ENCODE measurements at places on chromosomes 6 and 20.

DNA sequence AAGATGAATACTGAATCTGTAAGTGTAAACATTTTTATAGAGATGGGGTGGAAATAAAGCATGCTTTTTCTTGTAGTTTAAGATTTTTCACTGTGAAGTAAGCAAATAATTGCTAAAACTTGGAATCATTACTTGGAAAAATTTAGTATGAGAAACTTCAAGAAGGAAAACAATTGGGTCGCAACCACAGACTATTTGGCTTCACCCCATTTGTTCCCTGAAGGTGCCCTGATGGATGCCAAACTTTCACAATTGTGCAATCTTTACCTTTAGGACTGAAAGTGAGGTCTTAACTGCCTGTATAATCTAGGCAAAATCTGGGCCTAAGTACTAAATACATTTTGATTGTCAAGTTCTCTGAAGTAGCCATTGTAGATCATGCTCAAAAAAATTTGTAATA is 330.1 kb downstream of the HDGFL1 start:
- DNase-seq = no peak

- DNase-seq = no peak
Measured at GRCh38 chr6:3516092-3516491, 59.2 kb upstream of the SLC22A23 start.

DNA sequence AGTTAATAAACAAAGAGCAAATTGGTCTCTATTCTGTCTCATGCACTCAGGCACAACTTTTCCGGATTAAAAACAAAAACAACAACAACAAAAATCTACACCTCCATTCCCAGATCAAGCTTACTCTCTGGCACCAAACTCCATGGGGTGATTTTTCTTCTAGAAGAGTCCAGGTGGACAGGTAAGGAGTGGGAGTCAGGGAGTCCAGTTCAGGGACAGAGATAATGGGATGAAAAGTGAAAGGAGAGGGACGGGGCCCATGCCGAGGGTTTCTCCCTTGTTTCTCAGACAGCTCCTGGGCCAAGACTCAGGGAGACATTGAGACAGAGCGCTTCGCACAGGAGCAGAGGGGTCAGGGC is 437 bp upstream of the HLA-A start:
- no peak for DNase-seq

DNA sequence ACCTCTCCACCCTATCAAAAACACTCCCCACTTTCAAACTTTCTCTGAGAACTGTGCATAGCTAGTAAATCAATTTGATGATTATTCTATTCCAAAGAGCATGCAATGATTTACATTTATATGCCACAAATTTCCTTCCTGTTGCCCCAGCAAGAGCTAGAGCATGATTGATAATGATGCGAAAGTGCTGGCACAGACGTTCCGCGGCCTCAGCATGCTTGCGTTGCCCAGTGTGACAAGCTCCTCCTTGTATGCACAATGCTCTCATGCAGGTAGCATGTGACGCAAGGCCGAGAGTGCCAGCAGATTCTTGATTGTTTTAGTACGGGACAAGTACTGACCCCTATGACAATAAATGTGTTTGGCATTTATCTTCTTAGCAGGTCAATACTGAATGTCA is 696.3 kb upstream of the SLC35B3 start:
- DNase-seq = no peak

GRCh38 chr6:7241709-7242645 is 71.0 kb downstream of the SSR1 start:
- no peak for DNase-seq

DNA sequence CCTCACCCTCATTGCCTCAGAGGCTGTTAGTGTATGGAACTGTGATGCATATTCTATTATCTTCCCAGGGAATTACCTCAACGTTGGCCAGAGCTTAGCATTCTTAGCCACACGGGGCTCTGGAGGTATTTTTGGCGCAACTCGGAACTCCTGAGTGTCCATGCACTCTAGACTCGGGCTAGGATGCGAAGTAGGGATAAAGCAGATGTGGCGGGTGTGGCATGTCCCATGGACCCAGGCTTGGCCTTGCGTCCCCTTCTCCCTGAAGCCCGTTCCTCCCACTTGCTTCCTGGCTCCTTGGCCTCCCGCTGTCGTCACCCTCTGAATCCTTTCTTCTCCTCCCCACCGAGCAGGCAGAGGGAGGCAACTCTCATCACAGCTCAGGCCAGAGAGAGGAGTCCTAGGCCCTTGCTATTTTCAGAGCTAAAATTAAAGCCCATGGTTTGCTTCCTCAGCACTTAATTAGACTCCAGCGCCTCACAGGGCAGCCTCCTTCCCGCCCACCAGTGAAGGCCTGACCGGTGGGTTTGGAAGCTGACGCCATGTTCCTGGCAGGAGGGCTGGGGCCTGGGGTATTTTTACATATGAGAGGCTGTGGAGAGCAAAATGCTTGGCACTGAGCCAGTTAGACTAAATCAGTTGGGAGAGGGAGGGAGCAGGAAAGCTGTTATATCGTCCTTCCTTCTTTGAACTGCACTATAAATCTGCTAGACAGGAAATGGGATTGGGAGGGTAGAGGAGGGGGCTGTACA is 138.7 kb downstream of the FOXO3 start:
- no peak for DNase-seq

GRCh38 chr20:3209257-3209945 is at the start of gene ITPA:
TSS of gene ITPA (plus strand) at chr20:3209498. CDS start at chr20:3209552, 54 bp downstream.
- peak; percentile 78 for DNase-seq

Measured in head of caudate nucleus (tissue), 42 donors.